ENCODE measurements at places on chromosomes 12 and 14. TPM values are rescaled to one million over a fixed set of nuclear protein-coding genes. Genes with fewer than 3 reads are reported as not detected.

Gene IKZF4
- polyA plus RNA-seq: 15.4 TPM

Gene RNASE7
- 0.91 TPM for polyA plus RNA-seq

Gene SALL2
- 60.6 TPM for polyA plus RNA-seq

Gene C14orf119
- 84.8 TPM for polyA plus RNA-seq

Gene FAM186B
- 1.0 TPM for polyA plus RNA-seq

Gene LRTM2
- polyA plus RNA-seq: 0.26 TPM

Gene CLEC1B
- polyA plus RNA-seq: 0.64 TPM

Gene EEA1
- polyA plus RNA-seq: 15.0 TPM

Gene LRIG3
- 33.8 TPM for polyA plus RNA-seq

Gene SOAT2
- polyA plus RNA-seq: 1.2 TPM

Gene SPTB
- 16.9 TPM for polyA plus RNA-seq

Gene NAB2
- polyA plus RNA-seq: 42.8 TPM

Gene TROAP
- polyA plus RNA-seq: 21.6 TPM

Gene EXD2
- polyA plus RNA-seq: 36.3 TPM

Gene ADAM21
- 0.43 TPM for polyA plus RNA-seq

Gene IRAK3
- polyA plus RNA-seq: 4.4 TPM

Gene SLC17A8
- 0.50 TPM for polyA plus RNA-seq

Gene NPAS3
- polyA plus RNA-seq: 8.5 TPM

Gene KRT73
- not detected for polyA plus RNA-seq

Gene PTPRQ
- polyA plus RNA-seq: 31.5 TPM

Gene MARCHF9
- 17.7 TPM for polyA plus RNA-seq

Gene MGST1
- polyA plus RNA-seq: 46.1 TPM

Gene PYGL
- polyA plus RNA-seq: 18.1 TPM

Gene DCN
- 538 TPM for polyA plus RNA-seq

Gene NRIP2
- 33.4 TPM for polyA plus RNA-seq

Gene ENDOU
- polyA plus RNA-seq: 0.17 TPM

Gene RDH16
- 0.43 TPM for polyA plus RNA-seq

Gene DLGAP5
- polyA plus RNA-seq: 28.1 TPM

Gene IAPP
- polyA plus RNA-seq: not detected

Gene RERGL
- 10.1 TPM for polyA plus RNA-seq

Gene DAO
- 0.99 TPM for polyA plus RNA-seq

Gene HCAR2
- 0.19 TPM for polyA plus RNA-seq

Gene PNP
- polyA plus RNA-seq: 65.4 TPM

Gene TMEM263
- 93.6 TPM for polyA plus RNA-seq

Gene TCL1A
- polyA plus RNA-seq: 0.84 TPM

Gene ALX1
- polyA plus RNA-seq: 37.8 TPM

Gene SOS2
- polyA plus RNA-seq: 45.0 TPM

Gene SIVA1
- 49.7 TPM for polyA plus RNA-seq

Gene CCDC175
- 0.42 TPM for polyA plus RNA-seq

Gene CCDC91
- 32.8 TPM for polyA plus RNA-seq

Gene TAS2R31
- 0.65 TPM for polyA plus RNA-seq

Gene PMCH
- polyA plus RNA-seq: 1.1 TPM

Gene IGFBP6
- 11.0 TPM for polyA plus RNA-seq

Gene SLCO1A2
- polyA plus RNA-seq: 0.11 TPM

Gene MUCL1
- polyA plus RNA-seq: not detected

Gene DLK1
- polyA plus RNA-seq: 9.0 TPM

Gene HSPA2
- polyA plus RNA-seq: 24.8 TPM

Gene CAMKK2
- polyA plus RNA-seq: 35.1 TPM

Gene ZFYVE1
- polyA plus RNA-seq: 19.7 TPM

Gene TESPA1
- polyA plus RNA-seq: 1.1 TPM

Gene OTOGL
- polyA plus RNA-seq: 0.90 TPM

Gene PTPRR
- 0.65 TPM for polyA plus RNA-seq

Gene NPFF
- polyA plus RNA-seq: 0.37 TPM

Gene MANSC4
- 0.13 TPM for polyA plus RNA-seq

Gene RFLNA
- polyA plus RNA-seq: 6.1 TPM

Gene KCNMB4
- 23.2 TPM for polyA plus RNA-seq

Gene NXPH4
- polyA plus RNA-seq: 3.6 TPM

Gene TSPAN8
- 42.9 TPM for polyA plus RNA-seq
